ENCODE measurements at places on chromosomes 5 and 9.

- DNase-seq, result no peak
Measured at GRCh38 chr9:5838884-5839571, 6.1 kb upstream of the ERMP1 start.

DNA sequence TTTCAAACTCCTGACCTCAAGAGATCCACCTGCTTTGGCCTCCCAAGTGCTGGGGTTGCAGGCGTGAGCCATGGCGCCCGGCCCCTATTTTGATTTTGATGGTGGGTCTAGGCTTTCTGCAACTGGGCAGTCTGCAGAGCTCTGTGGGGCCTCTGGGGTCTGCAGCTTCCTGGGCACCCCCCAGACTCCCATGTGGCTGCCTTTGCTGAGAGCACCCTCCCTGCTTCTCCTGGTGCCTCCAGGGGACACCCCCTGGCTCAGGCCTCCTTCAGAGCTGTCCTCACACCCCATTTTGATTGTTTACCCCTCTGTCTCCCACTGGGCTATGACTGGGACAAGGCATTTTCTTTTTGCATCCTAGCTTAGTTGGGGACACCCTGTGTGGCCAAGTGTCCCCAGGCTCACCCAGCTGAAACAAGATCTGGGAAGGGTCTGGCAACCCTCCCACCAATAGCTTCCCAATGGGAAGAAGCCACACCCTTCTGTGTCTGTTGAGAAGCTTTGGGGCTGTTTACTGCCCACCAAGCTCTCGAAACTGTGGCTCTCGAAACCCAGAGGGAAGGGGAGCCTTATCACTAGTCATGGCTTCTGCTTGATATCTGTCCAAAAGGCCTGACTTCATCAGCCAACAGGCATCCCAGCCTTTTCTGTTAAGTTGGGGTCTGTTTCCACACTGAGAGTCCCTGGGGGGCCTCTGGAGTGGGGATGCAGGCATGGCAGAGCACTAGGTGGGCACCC lies 204.4 kb upstream of the IER5L start:
- no peak for DNase-seq

DNA sequence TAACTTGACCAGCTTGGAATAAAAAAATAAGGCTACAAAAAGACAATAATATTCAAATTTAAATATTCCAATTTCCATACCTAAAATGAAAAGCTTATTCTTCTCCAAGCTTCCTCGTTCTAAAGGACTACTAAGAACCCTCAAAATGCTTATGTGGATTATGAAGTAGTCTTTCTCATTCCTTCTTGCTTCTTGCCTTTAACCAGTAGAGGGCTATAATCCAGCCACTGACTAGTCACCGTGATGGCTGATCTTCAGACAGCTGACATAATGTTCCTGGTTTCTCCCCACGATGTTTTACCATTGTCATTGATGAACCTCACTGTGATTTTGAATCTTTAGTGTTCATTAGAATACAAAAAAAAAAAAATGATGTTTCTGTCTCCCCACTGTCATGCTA lies 515.3 kb downstream of the TLE1 start:
- DNase-seq, result no peak

DNA sequence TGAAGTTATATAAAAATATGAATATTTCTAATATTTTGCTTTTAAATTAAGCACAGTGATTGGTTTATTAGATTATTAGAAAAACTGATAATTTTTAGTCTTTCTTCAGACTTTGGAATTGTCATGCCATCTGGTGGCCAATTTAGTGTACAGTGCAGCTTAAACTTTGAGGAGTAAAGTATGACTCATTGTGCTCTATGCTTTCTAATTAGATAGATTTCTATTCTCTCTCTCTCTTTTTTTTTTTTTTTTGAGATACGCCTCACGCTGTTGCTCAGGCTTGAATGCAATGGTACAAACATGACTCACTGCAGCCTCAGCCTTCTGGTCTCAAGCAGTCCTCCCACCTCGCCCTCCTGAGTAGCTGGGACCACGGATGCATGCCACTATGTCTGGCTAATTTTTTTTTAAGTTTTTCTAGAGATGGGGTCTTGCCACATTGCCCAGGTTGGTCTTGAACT lies 42.1 kb upstream of the GPR21 start:
- DNase-seq, result no peak

DNA sequence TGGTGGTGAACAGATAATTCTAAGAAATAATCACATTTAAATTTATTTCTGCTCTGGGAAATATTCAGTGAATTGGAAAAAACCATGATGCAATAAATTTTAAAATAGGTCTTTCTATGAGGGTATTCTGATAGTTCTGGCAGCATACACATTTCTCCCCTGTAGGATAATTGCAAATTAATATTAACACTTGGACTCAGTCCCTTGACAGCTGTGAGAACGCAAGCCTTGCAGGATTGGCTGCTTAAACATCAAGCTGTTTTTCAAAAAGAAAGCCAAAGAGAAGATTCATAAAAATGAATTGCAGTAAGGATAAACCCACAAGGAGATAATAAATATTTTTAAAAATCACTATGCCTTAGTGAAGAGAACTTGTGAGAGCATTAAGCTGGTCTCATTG lies 180.0 kb downstream of the MTRR start:
- DNase-seq, result no peak

DNA sequence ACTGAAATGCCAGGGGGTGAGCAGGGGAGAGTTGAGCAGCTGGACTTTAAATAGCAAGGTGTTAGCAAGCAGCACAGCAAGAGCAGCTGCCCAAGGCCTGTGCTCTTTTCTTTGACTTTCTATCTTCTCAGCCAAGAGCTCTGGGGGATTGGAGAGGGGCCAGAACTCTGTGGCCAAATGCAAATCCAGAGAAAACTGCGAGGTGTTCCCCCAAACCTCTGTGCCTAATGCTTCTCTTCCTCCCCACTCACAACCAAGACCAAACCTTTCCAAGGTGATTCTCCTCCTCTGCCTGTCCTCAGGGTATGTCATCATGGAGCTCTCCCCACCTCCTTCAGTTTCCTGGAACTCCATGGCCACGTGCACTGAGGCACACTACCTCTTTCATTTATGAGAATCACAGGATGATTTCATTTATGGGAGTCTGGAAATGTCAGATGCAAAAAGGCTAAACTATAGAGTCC lies 118.7 kb upstream of the WWC1 start:
- no peak for DNase-seq

GRCh38 chr5:72412283-72413055 lies 92.3 kb downstream of the PTCD2 start:
- no peak for DNase-seq

GRCh38 chr5:111752426-111752965 lies 4.5 kb downstream of the NREP start:
- no peak for DNase-seq

- no peak for DNase-seq
Measured at GRCh38 chr5:163594951-163595350, 89.5 kb downstream of the MAT2B start.

- no peak for DNase-seq
Measured at GRCh38 chr5:17156463-17156862, 61.0 kb upstream of the BASP1 start.

GRCh38 chr5:24623624-24624023 lies 21.2 kb downstream of the CDH10 start:
- no peak for DNase-seq

- no peak for DNase-seq
Measured at GRCh38 chr5:131303537-131303936, 39.7 kb downstream of the CDC42SE2 start.

- DNase-seq, result no peak
Measured at GRCh38 chr5:139611703-139612584, 36.2 kb upstream of the CXXC5 start.
